ENCODE measurements at places on chromosomes 3 and 15.
A peak's percentile ranks its signal among the peaks of the same experiment; 100 is the strongest.

GRCh38 chr3:173258697-173259096, 117.7 kb upstream of the SPATA16 start:
- no peak for DNase-seq

- no peak for DNase-seq
These were observed 298.4 kb downstream of the KCNH8 start for GRCh38 chr3:19446687-19447086.

- no peak for DNase-seq
These were observed 34.0 kb upstream of the ZNF280D start for GRCh38 chr15:56767315-56767714.

GRCh38 chr3:76514836-76515235, 525.1 kb upstream of the ROBO2 start:
- no peak for DNase-seq

DNA sequence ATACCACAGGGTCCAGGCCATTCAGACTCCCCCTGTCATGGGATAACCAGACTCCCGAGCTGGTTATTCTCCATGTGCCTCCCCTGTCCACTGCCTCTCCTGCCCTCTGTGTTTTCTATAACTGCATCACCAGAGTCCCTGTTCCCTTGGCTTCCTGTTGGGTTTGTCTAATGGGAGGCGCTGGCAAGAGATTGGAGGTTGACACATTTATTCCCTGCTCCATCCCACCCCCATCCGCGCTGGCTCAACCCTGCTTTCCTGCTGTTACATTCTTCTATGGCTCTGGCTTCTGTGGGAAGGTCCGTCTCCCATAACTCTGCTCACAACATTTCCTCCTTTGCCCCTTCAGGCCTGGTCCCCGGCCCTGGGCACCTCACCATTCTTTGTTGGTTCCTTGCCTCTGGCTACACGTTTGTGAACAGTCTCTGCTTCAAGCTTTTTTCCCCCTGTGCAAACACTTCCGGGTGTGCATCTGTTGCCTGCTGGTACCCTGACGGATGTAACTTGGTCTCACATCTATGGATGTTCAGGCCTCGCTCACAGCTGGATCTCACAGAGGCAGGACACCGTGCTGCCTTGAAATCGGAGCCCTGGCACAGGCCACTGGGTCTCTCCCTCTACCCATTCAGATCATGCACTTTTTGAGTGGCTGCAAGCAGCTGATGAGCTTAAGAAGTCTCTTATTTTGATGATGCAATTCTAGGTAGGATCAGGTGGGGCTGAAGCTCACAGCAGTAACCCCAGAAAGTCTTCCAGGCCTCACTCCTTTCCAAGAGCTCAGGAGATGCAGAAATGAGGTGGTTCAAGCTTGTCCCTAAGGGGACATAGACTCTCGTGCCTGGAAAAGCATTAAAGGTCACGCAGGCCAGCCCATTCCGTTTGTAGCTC, 68.6 kb upstream of the ATP13A3 start:
- DNase-seq: no peak

DNA sequence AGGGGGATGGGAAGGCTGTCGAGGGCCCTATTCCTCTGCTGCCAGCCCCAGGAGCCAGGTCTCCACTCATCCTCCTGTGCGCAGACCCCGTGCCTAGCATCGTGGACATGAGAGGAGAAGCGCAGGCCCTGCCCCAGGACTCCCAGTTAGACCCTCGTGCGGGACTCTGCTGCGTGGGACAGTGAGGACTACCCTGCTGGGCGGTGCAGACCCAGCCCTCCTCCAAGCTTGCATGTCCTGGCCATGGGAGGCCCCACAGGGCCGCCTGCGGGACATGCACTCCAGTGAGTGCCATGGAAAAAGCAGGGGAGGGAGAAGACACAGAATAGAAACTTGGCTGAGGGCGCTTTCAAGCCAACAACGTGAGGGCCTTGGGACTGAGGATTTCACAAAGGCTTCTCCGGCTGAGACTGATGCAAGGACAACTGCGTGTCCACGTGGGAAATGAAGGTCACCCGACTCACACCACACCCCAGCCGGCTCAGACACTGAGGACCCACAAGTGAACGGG, 62.6 kb upstream of the IQSEC1 start:
- DNase-seq: peak; percentile 26

Data from D341Med (cell line).